CD4-positive, alpha-beta T cell treated with Interleukin-15 for 4 hours (primary cell): ENCODE measurements at places on chromosomes 16 and 17.

GRCh38 chr17:79290726-79291125 lies 216.1 kb downstream of the ENGASE start:
- DNase-seq: no peak

GRCh38 chr17:16417896-16418684 lies 2.7 kb downstream of the TRPV2 start:
- no peak for DNase-seq

GRCh38 chr17:8680466-8681169 lies 50.1 kb upstream of the MYH10 start:
- DNase-seq: no peak

DNA sequence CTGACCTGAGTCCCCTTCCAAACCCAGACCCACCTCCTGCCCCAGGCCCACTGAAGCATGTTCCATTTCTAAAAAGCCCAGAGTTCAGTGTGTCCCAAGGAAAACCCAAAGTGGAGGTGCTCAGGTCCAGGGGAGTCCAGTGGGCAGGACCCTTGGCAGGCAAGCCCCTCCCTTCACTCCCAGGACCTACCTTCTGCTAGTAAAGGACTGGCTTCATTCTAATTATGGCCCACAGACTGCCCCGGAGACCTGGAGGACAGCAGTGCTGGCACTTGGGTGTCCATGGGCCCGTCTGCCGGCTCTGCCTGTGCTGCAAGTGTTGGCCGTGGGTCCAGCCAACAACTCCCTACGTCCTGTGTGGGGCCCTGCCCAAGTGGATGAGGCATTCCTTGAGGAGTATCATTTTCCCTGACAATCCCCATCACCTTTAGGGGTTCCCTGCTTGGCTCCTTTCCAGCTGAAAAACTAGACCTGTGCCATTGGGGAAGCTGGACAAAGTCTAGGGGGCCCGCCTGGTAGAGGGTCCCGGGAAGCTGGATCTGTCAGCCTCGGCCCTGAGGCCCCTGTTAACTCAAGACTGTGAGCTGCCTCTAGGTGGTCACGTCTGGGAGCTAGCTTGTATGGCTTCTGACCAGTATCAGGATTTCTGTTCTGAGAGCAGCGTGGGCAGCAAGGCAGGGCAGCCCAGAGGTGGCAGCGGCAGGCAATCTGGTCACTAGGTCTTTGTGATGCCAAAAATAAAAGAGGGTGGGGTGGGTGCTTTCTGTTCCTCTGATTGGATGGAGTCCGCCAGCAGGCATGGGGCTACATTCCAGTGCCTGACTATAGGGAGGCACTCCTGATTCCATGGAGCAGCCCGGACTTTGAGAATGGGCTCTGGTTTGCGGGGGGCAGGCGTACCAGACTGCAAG lies 8.2 kb downstream of the CBX2 start:
- no peak for DNase-seq

DNA sequence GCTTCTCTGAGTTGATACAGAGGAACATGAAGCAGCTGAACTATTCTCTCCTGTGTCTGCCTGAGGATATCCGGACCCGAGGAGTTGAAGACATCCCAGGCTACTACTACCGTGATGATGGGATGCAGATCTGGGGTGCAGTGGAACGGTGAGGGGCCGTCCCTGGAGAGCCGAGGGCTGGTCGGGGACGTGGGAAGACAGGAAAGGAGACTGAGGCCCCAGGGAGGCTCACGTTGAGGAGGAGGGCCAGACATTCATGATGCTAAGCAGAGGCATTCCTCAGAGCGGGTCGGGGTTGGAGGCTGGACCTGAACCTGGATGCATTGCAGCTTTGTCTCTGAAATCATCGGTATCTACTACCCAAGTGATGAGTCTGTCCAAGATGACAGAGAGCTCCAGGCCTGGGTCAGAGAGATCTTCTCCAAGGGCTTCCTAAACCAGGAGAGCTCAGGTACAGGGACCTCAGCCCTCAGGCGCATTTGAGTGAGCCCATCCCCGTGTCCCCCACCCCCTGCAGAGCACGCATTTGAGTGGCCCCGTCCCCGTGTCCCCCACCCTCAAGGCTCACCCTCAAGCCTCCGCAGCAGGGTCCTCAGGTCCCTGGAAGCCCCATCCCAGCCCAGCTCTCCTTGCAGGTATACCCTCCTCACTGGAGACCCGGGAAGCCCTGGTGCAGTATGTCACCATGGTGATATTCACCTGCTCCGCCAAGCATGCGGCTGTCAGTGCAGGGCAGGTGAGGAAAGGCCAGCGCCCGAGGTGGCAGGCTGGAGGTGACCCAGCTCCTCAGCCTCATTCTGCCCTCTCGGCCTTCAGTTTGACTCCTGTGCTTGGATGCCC lies 8.3 kb downstream of the ALOX15B start:
- no peak for DNase-seq

GRCh38 chr17:74161503-74161875 lies 42.0 kb upstream of the RPL38 start:
- DNase-seq: no peak

GRCh38 chr16:48300391-48300856 lies 53.1 kb upstream of the ABCC11 start:
- DNase-seq: no peak

DNA sequence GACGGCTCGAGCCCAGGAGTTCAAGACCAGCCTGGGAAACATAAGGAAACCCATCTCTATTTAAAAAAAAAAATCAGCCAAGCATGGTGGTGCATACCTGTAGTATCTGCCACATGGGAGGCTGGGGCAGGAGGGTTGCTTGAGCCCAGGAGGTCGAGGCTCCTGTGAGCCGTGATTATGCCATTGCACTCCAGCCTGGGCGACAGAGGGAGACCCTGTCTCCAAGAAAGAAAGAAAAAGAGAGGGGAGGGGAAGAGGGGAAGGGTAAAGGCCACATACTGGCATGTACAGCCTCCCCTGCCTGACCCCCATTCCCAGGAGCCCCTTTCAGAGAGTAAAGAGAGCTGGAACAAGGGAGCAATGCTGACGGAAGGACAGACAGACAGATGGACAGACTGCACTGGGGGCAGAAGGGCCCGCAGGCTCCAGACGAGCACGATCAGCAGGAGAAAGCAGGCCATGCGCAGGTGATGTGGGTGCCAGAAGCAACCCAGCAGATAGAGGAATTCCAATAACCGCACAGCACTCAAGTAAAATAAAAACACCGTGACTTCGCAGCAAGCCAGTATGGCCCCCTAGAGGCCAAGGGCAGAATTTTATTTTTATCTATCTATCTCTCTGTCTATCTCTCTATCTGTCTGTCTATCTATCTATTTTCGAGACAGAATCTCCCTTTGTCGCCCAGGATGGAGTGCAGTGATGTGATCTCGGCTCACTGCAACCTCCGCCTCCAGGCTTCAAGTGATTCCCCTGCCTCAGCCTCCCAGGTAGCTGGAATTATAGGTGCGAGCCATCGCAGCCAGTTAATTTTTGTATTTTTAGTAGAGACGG lies 27.1 kb upstream of the SNN start:
- DNase-seq: peak; percentile 68

- DNase-seq: no peak
Observed at GRCh38 chr16:85991856-85992255, 92.9 kb downstream of the IRF8 start.

GRCh38 chr17:39921323-39921722 lies 2.9 kb upstream of the GSDMB start:
- peak; percentile 32 for DNase-seq

DNA sequence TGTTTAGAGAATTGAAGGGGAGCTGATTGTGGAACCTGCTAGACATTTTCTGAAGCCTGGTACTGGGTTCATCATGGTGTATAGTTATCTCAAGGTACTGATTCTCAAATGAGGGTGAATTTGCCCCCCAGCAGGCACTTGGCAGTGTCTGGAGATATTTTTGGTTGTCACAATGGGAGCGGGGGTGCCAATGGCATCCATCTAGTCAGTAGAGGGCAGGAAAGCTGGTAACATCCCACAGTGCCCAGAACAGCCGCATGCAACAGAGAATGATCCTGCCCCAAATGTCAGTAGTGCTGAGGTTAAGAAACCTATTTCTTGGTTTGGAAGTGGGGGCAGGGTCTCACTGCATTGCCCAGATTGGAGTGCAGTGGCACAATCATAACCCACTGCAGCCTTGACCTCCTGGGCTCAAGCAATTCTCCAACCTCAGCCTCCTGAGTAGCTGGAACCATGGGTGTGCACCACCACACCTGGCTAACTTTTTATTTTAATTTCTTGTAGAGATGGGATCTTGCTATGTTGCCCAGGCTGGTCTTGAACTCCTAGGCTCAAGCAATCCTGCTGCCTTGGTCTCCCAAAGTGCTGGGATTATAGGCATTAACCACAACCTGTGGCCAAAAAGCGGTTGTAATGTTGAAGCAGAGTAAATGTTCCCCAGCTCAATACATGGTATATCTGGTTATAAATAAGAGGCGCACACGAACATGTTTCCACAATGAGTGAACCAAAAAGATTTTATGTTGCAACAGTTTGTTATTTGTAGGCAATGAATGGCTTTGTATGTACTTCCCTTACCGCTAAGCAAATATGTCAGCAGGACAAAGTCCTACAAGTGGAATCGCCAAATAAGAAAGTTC lies 46.4 kb upstream of the EEF2KMT start:
- DNase-seq: no peak
